ENCODE measurements at places on chromosomes 1 and 21.

- DNase-seq: no peak
These were observed 8.5 kb downstream of the CHRNB2 start for GRCh38 chr1:154575951-154576566.

- no peak for DNase-seq
These were observed 82.3 kb downstream of the TM2D1 start for GRCh38 chr1:61642475-61643232.

- DNase-seq: no peak
These were observed 164.7 kb downstream of the SETD4 start for GRCh38 chr21:35895598-35895997.

DNA sequence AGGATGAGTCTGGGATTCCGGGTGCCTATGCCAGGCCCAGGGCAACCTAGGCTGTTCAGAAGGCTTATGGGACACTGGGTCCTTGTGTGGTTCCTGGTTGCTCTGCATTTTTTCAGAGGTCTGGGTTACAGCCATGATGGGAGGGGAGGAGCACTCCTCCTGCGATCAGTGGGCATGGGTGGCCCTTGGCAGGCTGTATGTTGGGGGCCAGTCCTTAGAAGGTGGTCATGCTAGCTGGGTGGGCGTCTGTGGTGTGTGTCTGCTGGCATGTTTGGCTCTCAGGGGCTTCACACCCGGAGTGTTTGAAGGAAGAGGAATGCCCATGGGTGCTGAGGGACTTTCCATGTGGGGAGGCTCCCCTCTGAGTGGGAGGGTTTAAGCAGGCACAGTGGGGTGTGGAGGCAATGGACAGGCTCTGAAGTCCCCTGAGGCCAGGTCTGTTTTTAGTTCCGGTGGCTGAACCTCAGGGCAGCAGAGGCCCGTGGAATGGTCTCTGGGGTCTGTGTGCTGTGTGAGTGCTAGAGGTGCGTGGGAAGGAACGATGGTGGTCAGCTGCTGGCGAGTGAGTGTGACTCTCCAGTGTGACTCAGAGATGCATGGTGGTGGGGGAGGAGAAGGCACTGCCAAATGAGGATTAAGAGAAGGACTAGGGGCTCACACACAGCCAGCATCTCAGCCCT lies 25.3 kb downstream of the CACNA1E start:
- no peak for DNase-seq

DNA sequence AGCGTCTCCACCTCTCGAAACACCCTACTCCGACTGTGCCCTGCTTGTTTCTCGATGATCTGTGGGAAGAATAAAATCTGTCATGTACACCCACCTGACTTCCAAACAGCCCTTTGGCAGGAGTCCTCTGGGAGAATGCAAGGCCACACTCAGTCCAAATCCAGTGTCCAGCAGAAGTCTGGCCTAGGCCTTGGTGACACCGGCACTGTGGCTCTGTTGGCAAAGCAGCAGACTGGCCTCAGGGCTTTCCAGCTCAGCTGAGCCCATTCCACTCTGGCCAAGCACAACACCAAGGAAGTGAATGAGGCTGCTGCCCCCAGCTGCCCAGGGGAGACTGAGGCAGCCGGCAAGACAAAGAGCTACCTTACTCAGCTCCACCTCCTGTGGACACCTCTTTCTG lies 25.1 kb upstream of the KNCN start:
- DNase-seq: no peak

DNA sequence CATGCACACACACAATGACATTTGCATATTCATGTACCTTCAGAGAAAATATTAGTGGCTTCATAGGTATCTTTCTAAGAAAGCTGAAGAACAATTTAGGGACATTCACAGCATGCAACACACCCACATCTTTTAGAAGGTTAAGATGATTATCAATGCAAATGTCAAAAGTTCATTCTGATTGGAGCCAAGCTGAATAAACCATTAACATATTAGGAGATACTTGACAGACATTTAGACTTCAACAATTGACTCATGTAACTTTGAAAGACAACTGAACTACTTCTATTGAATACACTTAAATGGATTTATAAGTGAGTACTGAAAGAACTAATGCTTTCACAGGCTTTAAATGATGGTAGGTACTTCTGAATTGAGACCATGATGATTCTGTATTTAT lies 111.1 kb downstream of the LHX8 start:
- DNase-seq: no peak

DNA sequence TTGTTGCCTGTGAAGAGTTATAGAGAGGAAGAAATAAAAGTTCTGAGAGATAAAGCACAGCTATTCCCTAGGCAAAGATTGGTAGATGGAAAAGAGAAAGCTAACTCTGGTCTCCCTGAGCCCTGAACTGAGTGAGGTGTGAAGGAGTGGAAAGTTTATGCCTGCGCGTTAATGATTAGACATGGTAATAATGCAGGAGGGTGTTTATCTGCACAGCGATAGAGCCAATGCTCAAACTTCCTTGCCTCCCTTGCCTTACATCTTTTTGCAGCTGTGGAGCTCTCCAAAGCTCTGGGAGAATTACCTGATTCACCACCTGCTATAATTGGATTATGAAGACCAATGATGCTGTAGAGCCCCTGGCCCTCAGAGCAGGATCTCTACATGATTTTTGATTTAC lies 32.8 kb upstream of the CHRM3 start:
- DNase-seq: no peak

DNA sequence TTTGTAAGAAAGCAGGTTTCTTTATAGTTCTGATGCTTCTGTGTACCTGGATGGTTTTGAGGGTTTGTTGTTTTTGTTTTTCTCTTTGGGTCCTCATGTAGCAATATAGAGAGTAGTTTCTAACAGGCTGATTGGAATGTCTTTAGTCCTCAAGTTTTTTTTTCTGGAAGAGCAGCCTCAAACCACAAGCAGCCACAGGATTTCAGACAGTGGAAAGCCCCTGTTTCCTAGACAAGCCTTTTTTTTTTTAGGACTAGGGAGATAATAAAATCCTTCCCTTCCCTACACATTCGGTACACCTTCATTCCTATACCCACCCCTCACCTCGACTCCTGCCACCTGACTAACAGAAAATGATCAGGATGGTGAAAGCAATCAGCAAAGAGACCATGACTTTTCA lies 47.6 kb downstream of the ACP6 start:
- no peak for DNase-seq

DNA sequence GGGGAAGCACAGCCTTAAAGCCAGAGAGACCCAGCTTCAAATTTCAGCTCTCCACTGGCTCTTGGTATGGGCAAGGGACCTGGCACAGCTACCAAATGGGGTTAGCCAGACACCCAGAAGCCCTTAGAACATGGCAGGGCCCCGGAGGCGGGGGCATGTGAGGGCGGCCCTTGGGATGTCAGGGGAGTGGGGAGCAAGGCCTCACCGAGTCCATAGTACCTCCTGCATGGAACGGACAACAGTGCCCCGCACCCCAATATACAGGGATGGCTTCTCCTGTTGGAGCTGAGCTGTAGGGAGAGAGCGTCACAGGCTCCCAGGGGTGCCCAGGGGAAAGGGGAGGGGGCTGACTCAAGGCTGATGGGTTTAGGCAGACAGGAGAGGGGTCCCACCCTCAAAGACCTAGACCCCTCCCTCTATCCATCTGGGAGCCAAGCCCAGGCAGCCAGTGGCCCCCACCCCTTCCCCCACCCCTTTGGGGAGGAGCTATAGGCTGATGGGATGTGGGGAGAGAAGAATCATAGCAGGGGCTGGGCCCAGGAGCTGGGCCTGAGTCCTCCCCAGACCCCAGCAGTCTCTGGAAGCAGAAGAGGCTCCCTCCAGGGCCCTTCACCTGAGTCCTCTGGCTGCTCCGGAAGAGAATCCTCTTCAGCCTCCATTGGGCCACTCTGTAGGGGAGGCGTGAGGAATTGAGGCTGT lies 16.5 kb downstream of the SPOCD1 start:
- no peak for DNase-seq

- DNase-seq: peak; percentile 77
These were observed 19.9 kb downstream of the FOXO6 start for GRCh38 chr1:41380979-41381691.

GRCh38 chr1:7199077-7199779 lies 414.0 kb downstream of the CAMTA1 start:
- DNase-seq: no peak
